Immature natural killer cell (primary cell): ENCODE measurements at places on chromosomes 2 and 18.

DNA sequence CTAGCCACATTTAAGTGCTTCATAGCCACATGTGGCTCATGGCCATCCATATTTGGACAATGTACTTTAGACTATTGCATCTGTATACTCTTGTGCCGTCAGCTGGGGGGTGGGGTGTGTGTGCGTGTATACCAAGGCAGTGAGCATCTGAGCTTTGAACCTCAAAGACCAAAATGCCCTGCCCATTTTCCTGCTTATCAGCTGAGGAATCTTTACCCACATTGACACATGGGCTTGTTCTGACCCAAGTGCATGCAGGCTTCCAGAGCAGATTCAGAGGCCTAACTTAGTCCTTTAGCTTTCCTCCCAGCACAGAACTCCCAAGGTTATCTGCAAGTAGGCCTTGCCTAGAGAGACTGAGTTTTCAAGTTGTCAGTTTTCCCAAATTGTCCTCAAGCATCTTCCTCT is 11.1 kb upstream of the MOCOS start:
- no peak for DNase-seq

DNA sequence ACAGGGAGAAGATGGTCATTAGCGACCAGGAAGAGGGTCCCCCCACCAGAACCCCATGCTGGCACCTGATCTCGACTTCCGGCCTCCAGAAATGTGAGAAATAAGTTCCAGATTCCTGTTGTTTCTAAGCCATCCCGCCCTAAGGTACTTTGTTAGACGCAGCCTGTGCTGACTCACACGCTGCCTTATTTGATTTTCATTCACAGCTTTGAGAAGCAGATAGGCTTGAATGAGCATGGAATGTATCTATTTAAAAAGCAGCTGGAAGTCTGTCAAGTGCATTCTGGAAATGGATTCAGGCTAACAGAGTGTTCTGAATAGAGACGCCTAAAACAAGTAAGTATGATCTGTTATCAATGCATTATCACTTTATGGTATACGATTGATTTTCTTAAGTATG is 8.3 kb upstream of the IL1R2 start:
- no peak for DNase-seq

DNA sequence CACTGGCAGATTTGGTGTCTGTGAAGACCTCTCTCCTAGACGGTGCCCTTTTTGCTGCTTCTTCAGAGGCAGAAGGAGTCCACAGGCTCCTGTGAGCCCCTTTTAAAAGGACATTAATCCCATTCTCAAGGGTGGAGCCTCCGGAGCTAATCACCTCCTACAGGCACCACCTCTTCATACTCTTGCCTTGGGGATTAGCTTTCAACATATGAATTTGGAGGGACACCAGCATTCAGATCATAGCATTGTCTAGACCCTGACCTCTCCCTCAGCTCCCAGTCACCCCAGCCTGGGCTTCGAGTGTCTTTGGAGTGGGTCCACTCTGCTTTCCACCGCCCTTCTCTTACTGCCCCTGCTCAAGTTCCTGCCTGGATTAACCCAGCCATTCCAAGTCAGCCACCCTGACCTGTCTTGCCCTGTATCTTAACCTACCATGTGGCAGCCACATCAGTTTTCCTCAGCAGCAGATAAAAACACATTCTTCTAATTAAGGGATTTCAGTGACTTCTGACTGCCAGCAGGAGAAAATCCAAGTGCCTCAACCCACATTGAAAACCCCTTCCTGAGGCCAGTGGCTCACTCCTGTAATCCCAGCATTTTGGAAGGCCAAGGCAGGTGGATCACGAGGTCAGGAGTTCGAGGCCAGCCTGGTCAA is 6.1 kb upstream of the NCL start:
- no peak for DNase-seq

- DNase-seq: no peak
These were observed 926 bp downstream of the SERPINB8 start for GRCh38 chr18:63970809-63971205.

- no peak for DNase-seq
These were observed 19.5 kb upstream of the ERCC3 start for GRCh38 chr2:127313406-127313805.

- DNase-seq: no peak
These were observed 58.9 kb upstream of the SMAD7 start for GRCh38 chr18:49009661-49010060.

GRCh38 chr2:182904844-182905243 is 38.4 kb upstream of the FRZB start:
- DNase-seq: no peak

DNA sequence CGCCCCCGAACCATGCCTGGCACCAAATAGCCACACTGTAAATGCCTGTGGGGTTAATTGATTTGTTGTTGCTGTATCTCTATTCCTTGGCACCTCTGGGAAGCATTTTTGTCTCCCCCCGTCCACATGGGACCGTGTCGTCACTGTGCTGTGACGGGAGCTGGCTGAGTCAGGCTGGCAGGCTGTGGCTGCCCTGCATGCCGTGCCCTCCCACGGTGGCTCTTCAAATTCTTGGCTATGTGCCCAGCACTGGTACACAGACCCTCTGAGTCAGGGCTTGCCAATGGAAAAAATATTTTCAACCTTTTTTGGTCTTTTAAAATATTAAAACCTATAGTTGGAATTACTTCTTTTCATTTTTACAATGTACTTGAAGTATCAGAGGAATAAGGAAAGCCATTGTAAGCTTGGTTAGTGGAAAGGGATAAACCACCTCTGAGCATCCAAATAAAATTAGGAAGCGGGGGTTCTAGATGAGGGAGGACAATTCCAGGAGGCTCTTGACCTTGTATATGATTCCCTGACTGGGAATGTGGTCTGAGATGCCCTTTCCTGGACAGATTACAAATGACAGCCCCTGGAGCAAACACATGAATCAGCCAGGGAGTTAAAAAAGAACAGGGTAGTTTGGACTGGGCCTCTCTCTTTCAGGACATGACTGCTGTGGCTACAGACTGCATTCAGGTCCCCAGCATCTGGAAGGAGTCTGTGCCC is 59.4 kb downstream of the DGKD start:
- DNase-seq: no peak

GRCh38 chr18:37476182-37476581 is 89.4 kb downstream of the CELF4 start:
- DNase-seq: no peak

GRCh38 chr2:236177604-236177966 is 9.4 kb upstream of the GBX2 start:
- DNase-seq: no peak

- no peak for DNase-seq
These were observed 77.0 kb downstream of the ZNF521 start for GRCh38 chr18:25274926-25275325.

DNA sequence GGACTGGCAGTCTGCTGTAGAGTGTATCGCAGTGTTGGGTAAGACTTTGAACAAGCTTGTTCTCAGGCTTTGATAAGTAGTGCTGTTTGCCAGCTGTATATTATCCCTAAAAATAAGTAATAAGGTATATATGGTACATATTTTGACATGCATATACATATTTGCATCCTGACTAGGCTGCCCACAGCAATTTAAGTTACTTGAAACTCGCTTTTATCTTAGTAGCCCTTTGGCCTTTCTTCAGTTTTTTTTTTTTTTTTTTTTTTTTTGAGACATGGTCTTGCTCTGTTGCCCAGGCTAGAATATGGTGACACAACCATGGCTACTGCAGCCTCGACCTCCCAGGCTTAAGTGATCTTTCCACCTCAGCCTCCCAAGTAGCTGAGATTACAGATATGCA is 18.2 kb downstream of the MSH6 start:
- no peak for DNase-seq

GRCh38 chr2:240961910-240962299 is 36.5 kb upstream of the SNED1 start:
- no peak for DNase-seq

DNA sequence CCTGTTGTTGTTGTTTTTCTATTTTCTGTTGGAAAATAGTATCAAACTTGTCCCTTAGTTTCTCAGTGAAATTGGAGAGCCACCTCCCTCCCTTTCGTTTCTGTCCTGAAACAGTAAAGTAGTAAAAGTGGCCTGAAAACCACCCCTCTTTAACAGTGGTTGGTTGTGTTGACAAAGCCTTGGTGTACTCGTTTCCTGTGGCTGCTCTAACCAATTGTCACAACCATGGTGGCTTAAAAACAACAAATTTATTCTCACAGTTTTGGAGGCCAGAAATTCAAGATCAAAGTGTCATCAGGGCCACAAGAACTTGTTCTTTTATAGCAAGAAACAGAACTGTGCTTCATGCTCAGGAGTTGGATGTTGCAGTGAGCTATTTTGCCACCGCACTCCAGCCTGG is 4.0 kb upstream of the DYSF start:
- peak; percentile 43 for DNase-seq

GRCh38 chr2:29375843-29376242 is 260.6 kb downstream of the CLIP4 start:
- DNase-seq: no peak

GRCh38 chr2:168962636-168963035 is 61.5 kb downstream of the G6PC2 start:
- no peak for DNase-seq

DNA sequence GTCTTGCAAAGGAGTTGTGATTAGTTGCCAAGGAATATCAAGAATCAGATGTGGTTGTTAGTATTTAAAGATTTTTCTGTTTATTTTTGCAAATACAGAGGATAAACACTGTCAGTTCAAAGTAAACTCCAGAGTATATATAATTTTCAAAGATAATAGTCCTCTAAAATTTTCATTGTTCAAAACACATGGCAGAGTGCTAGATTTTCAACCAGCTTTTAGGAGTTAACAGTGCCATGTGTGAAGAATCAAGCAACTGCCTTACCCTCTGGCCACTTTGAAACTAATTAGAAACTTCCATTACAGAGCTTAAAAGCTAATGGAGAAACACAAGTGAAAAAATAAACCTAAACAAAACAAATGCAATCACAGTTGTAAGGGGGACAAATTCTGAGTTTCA is 1605.6 kb upstream of the ZEB2 start:
- DNase-seq: no peak

DNA sequence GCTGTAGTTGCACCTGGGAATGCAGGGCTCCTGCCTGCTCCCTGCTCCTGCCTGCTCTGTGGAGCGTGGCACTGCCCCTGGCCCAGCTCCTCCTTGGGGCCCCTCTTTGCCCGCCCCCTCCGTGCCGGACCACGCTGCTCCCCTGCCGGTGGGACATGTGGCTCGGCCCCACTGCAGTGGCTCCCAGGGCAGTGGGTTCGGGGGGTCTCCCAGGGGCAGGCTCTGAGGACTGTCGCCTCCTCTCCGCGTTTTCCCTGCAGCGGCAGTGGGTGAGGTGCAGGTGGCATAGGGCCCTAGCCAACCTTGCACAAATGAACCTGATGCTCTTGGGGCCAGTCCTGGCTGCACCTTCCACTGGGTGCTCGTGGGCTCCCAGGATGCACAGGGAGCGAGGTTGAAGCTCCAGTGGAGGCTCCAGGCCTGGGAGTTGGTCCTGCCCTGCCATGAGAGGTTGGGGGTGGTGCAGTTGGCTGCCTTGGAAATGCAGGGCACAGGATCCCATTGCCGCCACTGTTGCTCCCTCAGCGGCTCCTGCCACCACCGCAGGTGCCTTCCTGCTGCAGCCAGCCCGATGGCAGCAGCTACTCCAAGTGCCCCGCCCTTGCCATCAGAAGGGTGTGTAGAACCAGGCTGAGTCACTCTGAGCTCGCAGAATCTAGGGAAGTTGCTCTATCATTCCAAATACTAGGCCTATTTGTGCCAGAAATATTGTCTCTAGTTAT is 313.1 kb upstream of the SYT4 start:
- DNase-seq: no peak

GRCh38 chr2:40317761-40318160 is 134.1 kb downstream of the SLC8A1 start:
- DNase-seq: no peak

DNA sequence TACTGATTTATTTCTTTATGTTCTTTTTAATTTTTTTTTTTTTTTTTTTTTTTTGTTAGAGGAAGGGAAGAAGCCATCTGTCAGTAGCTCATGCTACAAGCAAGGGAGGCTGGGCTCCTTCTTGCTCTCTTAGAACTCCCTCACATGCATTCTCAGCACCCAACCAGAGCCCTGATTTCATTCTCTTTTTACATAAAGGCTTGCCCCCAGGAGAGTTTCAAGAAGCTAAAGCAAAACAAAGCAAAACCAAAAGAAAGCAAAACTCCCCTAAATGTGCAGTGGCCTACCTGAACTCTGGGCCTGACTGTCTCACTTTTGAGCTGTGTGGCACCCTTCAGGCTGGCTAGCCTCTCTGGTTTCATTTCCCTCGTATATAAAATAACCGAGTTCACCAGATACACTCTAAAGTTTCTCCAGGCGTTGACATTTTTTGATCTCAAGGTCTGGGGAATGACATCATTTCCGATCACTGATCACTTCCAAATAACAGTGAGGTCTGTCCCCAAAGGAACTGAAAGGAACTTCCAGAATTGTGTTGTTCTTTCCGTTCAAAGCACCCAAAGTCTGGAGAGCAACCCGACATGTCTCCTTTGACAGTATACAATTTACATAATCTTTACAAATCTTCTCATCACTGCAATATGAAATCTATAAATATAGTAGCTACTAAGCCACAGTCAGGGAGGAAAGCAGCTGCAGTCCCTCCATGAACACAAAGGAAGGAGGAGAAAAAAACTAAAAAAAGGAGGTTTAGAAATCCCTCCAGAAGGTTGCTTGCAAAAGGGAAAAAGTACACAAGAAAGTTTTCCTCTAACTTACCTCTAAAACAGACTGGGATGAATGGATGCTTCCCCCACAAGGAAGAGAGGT is 145.6 kb upstream of the NCK2 start:
- no peak for DNase-seq
